ENCODE measurements at places on chromosomes 5 and 9.

DNA sequence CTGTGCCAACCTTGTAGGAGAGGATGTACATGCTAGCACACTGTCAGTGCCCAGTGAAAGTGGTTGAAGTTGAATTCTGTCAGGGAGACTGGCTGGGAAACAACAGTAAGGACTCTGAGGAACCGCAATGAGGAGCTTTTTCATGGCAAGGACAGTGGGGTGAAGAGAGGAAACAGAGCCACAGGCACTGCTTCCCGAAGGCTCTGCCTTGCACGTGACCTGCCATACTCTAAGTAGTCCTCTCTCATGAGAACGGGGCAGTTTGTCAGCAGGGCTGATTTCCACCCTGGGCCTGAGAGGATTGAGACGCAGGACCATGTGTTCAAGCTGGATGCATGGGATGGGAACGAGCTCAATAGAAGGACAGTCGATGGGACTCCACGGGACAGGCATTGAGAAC, 106.6 kb upstream of the CTSL start:
- DNase-seq, result no peak

- no peak for DNase-seq
Measured at GRCh38 chr5:60846298-60846697, 2.2 kb upstream of the ELOVL7 start.

DNA sequence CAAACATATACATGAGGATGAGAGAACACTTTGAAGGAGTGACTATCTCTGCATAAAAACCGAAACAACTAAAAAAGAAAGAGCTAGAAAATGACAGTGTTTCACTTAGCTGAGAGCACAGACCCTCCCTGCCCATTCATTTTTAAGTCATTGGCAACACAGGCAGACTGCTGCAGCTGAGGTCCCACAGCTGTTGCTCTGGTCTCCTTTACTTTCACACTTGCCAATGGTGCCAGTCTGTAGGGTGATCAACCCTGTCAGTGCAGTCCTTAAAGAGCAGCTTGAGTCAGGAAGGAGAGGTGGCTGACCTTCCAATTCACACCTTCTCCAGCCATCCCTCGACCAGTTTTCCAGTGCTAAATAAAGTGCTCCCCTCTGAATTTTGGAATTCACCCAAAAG, 508.3 kb upstream of the CCNG1 start:
- no peak for DNase-seq

DNA sequence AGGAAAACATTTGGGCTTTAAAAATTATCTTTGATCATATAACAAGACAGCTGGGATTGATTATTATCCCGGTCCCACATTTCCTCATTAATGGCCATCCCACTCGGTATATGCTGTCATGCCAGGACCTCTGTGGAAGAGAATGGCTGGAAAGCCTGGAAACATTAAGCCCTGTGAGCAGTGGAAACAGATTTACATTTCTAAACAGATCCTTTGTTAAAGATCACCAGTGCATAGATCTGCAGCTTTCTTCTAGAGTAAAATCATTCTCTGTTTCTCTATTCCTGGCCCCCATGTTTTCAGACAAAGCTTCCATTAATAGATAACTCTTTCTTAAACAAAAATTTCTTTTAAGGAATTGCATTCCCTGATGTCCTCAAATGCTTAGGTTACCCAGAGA, 152.2 kb downstream of the CAVIN4 start:
- DNase-seq, result no peak

DNA sequence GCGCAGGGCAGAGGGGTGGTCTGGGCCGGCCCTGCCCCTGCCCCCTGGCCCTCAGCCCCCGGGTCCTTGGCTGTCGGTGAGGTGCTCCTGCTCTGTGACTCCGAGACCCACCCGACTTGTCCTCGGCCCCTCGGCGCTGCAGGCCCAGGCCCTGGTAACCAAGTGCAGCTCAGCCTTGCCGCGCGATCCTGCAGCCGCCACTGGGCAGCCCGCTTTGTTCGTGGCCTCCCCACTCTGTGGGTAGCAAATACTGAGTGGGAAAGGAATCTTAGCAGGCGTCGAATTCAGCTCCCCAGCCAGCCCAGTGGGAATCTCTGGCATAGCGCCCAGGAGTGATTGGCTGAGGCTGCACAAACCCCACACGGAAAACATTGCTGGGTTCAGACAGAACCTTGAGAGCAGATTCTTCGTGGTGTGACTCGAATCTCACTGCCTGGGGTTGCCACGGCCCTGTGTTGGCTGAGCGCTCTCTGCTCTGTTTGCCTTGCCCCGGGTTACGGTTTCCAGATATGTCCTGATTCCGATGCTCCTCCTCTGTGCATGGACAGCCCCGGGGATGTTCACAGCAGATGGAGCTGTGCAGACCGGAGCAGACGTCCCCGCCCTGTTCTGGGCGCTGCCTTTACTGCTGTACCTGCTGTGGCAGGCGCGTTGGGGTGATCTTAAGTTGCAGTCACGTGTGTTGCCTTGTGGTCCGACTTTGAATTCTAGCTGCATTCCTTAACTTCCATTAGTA, 13.4 kb upstream of the EXOC3 start:
- DNase-seq, result peak; percentile 62

GRCh38 chr5:132445640-132445923, 45.0 kb downstream of the IRF1 start:
- DNase-seq, result no peak

- DNase-seq, result no peak
Measured at GRCh38 chr5:108884736-108885135, 137.0 kb downstream of the FER start.

GRCh38 chr5:96651047-96651446, 11.1 kb upstream of the CAST start:
- no peak for DNase-seq

DNA sequence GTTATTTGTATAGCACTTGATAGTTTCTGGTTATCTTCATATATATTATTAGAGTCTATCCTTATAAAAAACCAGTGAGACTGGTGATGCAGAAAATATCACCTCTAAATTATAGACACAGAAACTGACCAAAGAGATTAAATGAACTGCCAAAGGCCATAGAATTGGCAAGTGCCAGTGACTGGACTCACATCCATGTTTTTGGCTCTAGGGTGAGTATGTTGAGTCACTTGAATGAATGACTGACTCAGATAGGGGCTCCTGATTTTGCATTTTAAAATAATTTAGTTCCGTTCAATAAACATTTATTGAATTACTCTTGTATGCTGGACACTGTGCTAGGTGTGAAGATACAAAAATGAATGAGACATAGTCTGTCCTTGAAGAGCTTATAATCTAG, 70.7 kb downstream of the NR2F1 start:
- no peak for DNase-seq

DNA sequence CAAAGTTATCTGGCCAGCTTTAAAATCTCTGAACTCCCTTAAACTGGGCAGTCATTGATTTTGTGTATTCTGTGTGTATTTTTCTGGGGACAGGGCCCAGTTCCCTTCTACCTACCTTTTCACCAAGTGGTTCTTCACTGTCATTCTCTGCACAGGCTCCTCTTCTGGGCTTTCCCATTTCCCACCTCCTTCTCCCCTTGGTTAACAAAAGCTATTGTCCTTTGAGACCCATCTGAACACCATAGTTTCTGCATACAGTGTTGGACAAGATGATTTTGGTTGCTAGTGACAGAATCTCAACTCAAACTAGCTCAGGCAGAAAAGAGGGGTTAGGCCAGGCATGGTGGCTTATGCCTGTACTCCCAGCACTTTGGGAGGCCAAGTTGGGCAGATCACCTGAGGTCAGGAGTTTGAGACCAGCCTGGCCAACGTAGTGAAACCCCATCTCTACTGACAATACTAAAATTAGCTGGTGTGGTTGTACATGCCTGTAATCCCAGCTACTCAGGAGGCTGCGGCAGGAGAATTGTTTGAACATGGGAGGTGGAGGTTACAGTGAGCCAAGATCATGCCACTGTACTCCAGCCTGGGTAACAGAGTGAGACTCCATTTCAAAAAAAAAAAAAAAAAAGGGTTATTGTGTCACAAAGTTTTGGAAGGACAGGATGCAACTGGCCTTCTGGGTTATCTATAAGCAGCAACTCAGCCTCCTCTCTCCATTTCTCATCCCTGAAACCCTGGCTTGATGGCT, 31.0 kb upstream of the ANKRD34B start:
- DNase-seq, result no peak

DNA sequence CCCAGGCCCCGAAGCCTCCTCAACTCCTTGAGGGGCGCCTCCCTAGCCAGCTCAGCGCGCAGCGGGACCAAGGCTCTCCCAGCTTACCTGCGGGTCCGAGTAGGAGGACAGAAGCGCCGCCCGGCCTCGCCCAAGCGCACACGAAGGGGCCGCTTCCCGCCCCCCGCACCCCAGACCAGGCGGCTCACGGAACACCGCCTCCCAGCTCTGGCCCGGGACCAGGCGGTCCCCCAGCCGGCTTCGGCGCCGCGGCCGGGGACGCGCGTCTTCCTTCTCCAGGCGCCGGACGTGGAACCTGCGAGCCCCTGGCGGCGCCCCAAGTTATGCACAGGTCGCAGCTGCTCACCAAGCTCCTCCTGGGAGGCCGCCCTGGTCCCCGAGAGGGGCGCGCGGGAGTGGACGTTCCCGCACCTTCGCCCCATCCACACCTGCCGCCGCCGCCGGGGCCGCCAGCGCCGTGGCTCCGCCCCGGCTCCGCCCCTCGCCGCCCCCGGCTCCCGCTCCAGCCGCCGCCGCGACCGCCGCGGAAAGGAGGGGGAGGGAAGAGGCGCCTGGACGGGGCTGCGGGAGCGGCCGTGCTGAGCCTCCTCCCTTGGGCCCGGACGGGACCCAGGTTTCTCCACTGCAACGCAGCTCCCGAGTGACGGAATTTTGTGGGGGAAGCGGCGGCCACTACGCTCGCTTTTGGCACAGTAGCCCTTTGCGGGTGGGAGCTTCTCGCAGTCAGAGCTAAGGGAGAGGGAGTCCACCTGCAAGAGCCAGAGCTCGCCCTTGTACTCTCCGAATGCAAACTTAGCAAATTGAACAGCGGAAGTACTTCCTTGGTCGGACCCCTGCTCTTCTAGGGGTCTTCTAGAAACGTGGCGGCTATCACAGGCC, 77.5 kb upstream of the IFNE start:
- peak; percentile 31 for DNase-seq

GRCh38 chr5:123659011-123659410, 147.0 kb downstream of the CSNK1G3 start:
- no peak for DNase-seq

GRCh38 chr5:54621709-54622108, 104.2 kb downstream of the SNX18 start:
- no peak for DNase-seq

DNA sequence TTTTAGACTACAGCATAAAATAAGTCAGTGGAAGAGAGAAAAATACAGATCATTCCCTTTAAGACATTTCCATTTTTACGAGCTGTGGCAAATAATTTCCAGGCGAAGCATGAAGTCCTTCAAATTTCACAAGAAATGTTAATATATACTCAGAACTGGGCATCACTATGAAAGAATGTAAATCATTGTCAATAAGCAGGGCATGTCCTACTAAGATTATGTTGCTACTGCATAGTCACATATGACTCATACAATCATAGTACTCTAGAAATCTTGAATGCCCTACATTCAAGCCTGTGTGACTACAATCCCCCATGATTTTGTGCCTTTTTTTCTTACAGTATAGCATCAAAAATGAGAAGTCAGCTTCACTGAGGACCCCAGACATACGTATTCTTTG, 485.2 kb upstream of the FTMT start:
- no peak for DNase-seq

DNA sequence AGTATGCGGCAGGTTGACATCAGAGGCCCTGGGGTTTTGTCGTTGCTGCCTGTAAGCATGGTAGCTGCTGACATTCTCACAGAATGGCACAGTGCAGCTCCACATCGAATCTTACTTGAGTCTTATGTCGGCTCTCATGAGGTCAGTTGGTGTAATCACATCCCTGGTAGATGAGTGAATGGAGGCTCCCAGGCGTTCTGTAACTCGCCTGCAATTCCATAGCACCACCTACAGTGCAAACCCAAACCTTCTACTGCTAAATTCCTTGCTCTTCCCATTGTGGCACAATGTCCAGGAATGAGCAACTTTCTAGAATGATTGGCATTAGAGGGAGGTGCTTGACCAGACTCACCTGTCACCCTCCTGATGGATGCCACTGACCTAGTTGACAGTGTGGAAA, 578.4 kb downstream of the CCDC171 start:
- DNase-seq, result no peak

- DNase-seq, result peak; percentile 31
Measured at GRCh38 chr5:18772475-18772874, 1138.2 kb downstream of the TAF11L14 start.

- DNase-seq, result peak; percentile 8
Measured at GRCh38 chr9:92948038-92948534, 763 bp downstream of the FGD3 start.

DNA sequence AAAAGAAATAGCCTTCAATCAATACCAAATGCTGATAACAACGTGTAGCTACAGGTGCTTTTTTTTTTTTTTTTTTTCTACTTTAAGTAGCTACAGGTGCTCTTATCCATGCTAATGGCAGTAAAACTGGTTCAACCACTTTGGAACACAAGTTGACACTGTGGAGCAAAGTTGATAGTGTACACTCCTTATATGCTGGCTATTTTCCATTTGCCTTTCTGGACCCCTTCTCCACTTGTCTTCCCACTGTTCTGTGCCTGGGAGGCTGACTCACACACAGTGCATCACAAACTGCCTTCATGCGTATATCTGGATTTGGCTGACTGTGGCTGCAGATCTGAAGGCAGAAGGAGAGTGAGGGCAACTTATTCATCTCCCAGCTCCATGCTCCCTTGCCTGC, 247.9 kb downstream of the MSX2 start:
- DNase-seq, result no peak

DNA sequence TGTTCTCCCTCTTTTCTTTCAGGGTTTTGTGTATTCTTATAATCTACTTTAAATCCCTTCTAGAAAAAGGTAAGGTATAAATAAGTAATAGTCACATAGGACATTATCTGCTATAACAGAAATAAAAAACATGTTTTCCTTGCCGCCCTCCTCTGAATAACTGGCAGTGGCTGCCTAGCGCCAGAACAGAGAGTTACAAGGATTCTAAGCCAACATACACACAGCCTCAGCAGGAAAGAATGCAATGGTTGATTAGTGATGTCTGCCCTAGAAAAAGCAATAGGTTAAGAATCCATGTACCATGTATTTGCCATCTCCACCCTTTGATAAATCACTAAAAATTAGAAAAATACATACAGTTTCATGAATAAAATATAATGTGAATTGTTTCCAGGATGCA, 4.9 kb downstream of the MED27 start:
- DNase-seq, result no peak

All from NCI-H2081 (cell line).